Suprapubic skin (tissue), 4 donors: ENCODE measurements at places on chromosomes 2 and 18. TPM values are rescaled to one million over a fixed set of nuclear protein-coding genes. Genes with fewer than 3 reads are reported as not detected.

- no peaks in the 10 kb centered on the region for H3K27me3 ChIP-seq
- H3K4me1 ChIP-seq: peaks cover 30% of the 10 kb centered on the region
- peaks cover 40% of the 10 kb centered on the region for H3K36me3 ChIP-seq
- no peak overlapping the region for H3K27ac ChIP-seq
- no peak overlapping the region for H3K4me3 ChIP-seq
These were observed 4.2 kb downstream of the STAMBP start for GRCh38 chr2:73832930-73833329.

The FRZB gene
- total RNA-seq: 10.7 TPM

DNA sequence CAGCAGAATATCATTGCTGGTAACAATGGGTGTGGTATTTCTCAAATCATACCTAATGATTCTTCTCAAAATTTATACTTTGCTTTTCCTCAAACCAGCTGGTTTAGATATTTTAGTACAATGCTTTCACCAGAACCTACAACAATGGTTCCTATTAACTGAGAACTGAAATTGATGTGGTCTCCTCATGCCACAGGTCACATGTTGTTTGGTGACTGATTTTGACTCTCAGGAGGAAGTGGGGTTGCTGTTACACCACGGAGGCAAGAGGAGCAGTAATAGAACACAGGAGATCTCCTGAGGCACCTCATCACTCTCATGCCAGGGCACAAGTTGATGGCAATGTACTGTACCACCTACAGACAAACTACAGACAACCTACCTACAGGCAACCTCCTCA, 3.0 kb upstream of the CEP68 start:
- no peak for DNase-seq
- H3K4me3 ChIP-seq: no peak overlapping the region
- H3K27me3 ChIP-seq: no peaks in the 10 kb centered on the region

The B4GALT6 gene
- 1.8 TPM for total RNA-seq

The VSNL1 gene
- total RNA-seq: 6.0 TPM

GRCh38 chr2:111201214-111201613, 80.5 kb downstream of the BCL2L11 start:
- no peak for DNase-seq
- H3K4me1 ChIP-seq: no peaks in the 10 kb centered on the region

DNA sequence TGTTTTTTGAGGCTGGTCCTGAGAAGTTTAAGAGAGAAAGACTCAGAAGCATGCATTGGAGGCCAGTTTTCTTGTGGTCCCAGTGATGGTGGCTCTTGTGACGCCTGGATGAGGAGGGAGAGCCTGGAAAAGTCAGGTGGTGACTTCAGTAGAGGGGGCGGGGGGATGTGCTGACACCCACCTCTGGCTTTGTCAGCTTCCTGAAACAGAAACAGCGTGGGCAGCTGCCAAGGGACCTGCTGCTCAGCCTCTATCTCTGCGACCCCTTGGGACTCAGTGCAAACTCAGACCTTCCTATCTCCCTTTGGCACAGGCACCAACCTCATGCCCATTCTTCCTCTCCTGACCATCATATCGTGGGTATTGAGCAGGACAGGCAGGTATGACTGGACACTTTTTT, 6.4 kb downstream of the TGFBRAP1 start:
- no peak for DNase-seq
- H3K27me3 ChIP-seq: no peaks in the 10 kb centered on the region
- peaks cover 16% of the 10 kb centered on the region for H3K4me1 ChIP-seq

The OTOS gene
- not detected for total RNA-seq

The CRYGC gene
- not detected for total RNA-seq

The REG3G gene
- total RNA-seq: not detected
